ENCODE measurements at places on chromosomes 6 and 20.
A peak's percentile ranks its signal among the peaks of the same experiment; 100 is the strongest.

DNA sequence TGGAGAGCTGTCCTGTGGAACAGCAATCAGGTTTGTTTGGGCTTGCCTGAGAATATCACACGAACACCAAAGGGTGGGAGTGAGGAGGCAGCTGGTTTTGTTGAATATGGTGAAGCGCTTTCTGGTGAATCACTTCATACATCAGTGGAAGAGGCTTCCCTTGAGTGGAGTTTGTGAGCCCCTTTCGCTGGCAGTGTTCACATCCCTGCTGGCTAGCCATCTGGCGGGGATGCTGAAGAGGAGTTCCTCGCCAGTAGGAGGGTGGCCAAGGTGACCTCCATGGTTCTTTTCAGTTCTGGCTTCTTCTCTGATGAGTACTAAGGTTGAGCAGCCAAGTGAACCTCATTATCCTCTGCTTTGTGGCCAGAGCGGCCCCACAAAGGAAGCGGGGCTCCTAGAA, 37.7 kb upstream of the RNF8 start:
- H3K4me3 ChIP-seq = no peak overlapping the region
- no peak for DNase-seq
- H3K4me1 ChIP-seq = peaks cover 5% of the 10 kb centered on the region

DNA sequence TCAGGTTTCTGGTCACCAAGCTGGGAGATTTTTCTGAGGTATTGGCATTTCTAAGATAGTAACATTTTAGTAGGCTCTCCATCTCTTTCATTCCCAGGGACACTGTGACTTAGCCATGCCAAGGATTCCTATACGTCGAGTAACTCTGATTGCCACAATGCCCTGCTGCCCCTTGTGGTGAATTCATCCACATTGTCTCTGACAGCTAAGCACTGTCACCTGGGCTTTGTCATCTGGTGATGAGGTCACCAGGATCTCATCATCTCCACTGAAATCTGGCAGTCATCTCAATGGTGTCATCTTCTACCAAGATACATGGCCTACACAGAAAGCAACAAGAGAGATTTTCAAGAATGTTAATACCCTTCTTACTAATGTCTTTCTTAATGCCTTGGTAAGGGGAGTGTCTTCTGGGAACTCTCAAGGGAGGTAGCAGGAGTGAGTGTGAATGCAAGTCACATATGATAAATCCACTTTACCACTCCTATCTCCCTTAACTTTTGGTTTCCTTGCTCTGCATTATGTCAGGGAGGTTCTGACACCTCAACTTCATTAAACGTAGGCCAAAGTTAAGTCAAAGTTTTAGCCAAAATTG, 246.7 kb downstream of the CD109 start:
- peaks cover 2% of the 10 kb centered on the region for H3K36me3 ChIP-seq
- H3K4me1 ChIP-seq = no peaks in the 10 kb centered on the region
- no peak for DNase-seq
- H3K27ac ChIP-seq = no peak overlapping the region

- no peak for DNase-seq
- no peaks in the 10 kb centered on the region for H3K27me3 ChIP-seq
- peaks cover 29% of the 10 kb centered on the region for H3K4me1 ChIP-seq
- H3K36me3 ChIP-seq = no peaks in the 10 kb centered on the region
Observed at GRCh38 chr20:48817367-48818030, 10.3 kb downstream of the PREX1 start.

- DNase-seq = peak; percentile 80
- H3K27ac ChIP-seq = peak overlapping the region; percentile 57
- H3K27me3 ChIP-seq = peaks cover 14% of the 10 kb centered on the region
- peaks cover 3% of the 10 kb centered on the region for H3K4me1 ChIP-seq
- H3K4me3 ChIP-seq = peak overlapping the region; percentile 100
Observed at GRCh38 chr6:93418408-93419303, 703 bp downstream of the EPHA7 start.

DNA sequence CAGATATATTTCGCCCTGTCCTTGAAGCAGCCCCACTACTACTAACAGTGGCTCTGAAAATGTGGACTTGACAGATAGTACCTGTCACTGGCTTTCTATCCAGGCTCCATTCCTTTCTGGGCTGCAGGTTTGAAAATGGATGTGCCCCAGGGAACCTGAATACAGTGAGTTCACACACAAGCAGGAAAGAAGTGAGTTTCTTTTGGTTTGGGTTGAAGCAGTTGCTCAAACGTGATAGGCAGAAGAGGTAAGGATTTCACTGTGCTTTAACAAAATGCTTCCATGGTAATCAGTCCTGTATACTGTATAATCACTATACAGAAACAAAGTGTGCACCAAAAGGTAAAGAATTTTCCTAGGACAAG, 382.9 kb downstream of the PRKN start:
- peaks cover 2% of the 10 kb centered on the region for H3K27me3 ChIP-seq
- no peaks in the 10 kb centered on the region for H3K36me3 ChIP-seq
- H3K4me1 ChIP-seq = no peaks in the 10 kb centered on the region
- H3K4me3 ChIP-seq = no peak overlapping the region
- DNase-seq = no peak

DNA sequence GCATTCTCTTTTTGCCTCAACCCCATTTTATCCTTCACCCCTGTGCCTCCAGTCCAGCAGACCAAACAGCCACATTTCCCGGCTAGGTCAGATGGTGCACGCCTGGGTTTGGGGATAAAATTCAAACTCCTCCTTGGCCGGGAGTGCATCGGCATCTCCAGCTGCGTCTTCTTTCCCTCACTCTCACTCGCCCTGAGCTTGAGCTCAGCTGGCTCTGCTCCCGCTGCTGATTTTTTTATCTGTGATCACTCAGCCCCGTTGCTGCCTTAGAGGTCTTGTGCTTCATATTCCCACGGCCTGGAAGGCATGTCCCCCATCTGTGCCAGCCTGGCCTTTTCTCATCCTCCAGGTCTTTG, 6.8 kb upstream of the EZR start:
- H3K27ac ChIP-seq = no peak overlapping the region
- H3K4me1 ChIP-seq = peaks cover 12% of the 10 kb centered on the region
- H3K36me3 ChIP-seq = no peaks in the 10 kb centered on the region
- DNase-seq = no peak
- peak overlapping the region; percentile 8 for H3K4me3 ChIP-seq
- H3K27me3 ChIP-seq = peaks cover 4% of the 10 kb centered on the region

DNA sequence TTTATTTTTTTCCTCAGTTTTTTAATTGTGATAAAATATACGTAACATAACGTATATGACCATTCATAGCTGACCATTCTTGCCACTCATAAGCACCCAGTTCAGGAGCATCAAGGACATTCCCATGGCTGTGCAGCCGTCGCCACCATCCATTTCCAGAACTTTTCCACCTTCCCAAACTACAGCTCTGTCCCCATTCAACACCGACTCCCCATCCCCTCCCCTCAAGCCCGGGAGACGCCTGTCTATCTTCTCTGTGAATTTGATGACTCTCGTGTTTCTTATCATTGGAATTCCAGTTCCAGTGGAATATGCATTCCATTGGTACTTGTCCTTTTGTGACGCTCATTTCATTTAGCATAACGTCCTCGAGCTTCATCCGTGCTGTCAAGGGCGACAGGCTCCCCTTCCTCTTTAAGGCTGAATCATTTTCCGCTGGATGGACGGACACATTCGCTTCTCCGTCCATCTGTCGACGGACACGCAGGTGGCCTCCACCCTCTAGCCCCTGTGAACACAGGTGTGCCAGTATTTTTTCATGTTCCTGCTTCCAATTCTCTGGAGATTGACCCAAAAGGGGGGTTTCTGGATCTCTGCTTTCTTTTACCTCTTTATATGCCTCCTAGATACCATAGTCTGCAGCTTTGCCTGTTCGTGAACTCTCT, 88.1 kb downstream of the YTHDF1 start:
- H3K27ac ChIP-seq = no peak overlapping the region
- no peak overlapping the region for H3K4me3 ChIP-seq
- peaks cover 7% of the 10 kb centered on the region for H3K27me3 ChIP-seq

GRCh38 chr6:20438462-20439070, 36.9 kb downstream of the E2F3 start:
- H3K4me3 ChIP-seq = no peak overlapping the region
- peaks cover 2% of the 10 kb centered on the region for H3K27me3 ChIP-seq
- H3K27ac ChIP-seq = peak overlapping the region; percentile 1
- H3K4me1 ChIP-seq = peaks cover 17% of the 10 kb centered on the region
- H3K36me3 ChIP-seq = no peaks in the 10 kb centered on the region
- DNase-seq = no peak

DNA sequence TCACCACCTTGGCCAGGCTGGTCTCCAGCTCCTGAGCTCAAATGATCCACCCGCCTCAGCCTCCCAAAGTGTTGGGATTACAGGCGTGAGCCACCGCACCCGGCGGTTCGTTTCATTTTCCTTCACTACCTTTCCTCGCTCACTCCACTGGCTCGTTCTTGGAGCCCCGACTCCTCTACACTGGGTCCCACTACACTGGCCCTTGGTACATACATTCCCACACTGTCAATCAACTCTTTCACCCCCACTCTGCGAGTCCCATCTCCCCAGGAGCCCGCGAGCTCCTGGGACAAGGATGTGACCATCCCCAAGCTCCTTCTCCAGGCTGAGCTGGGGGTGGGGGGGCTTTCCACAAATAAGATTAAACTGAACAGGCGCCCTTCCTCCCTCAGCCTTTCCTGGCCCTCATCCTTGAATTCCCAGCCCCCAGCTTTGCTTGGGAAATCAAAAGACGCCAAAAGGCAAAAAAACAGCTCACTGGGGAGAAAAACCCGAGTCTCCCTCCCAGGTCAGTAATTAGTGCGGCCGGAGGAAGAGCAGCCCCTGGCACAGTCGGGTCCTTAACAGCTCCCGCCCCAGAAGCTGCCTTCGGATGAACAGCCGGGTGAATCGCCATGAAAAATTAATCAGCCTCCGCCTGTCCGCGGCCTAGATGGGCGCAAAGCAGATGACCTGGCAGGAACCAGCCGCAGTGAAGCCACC, 42.8 kb upstream of the LY86 start:
- peaks cover 6% of the 10 kb centered on the region for H3K27me3 ChIP-seq
- peak overlapping the region; percentile 75 for H3K4me3 ChIP-seq
- H3K4me1 ChIP-seq = peaks cover 6% of the 10 kb centered on the region
- peak overlapping the region; percentile 53 for H3K27ac ChIP-seq
- no peak for DNase-seq
- H3K36me3 ChIP-seq = peaks cover 7% of the 10 kb centered on the region

DNA sequence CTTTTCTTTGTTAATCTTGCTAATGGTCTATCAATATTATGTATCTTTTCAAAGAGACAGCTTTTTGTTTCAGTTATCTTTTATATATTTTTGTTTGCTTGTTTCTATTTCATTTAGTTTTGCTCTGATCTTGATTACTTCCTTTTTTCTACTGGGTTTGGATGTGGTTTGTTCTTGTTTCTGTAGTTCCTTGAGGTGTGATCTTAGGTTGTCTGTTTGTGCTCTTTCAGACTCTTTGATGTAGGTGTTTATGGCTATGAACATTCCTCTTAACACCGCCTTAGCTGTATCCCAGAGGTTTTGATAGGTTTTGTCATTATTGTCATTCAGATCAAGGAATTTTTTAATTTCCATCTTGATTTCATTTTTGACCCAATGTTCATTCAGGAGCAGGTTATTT, 26.8 kb upstream of the TNFAIP3 start:
- no peak overlapping the region for H3K27ac ChIP-seq
- H3K36me3 ChIP-seq = no peaks in the 10 kb centered on the region
- no peaks in the 10 kb centered on the region for H3K4me1 ChIP-seq
- H3K4me3 ChIP-seq = no peak overlapping the region

DNA sequence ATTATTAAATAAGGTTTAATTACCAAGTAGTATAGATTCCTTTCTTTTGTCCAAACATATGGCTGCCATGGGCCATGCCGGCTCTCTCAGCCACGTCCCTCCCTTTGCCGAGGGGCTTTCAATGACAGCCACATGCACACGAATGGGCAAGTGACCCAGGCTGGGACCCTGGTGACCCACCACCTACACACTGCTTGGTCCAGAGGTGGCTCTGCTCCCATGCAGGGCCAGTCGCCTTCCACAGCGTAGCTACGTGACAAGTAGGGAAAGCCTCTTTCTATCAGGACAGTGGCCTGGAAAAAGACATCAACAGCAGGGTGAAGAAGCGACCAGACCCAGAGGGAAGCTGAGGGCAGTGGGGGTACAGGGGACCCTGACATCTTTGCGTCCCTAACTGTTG, 152.8 kb upstream of the CST7 start:
- H3K36me3 ChIP-seq = peaks cover 5% of the 10 kb centered on the region
- DNase-seq = no peak
- H3K27ac ChIP-seq = no peak overlapping the region
- no peak overlapping the region for H3K4me3 ChIP-seq
- H3K4me1 ChIP-seq = no peaks in the 10 kb centered on the region

DNA sequence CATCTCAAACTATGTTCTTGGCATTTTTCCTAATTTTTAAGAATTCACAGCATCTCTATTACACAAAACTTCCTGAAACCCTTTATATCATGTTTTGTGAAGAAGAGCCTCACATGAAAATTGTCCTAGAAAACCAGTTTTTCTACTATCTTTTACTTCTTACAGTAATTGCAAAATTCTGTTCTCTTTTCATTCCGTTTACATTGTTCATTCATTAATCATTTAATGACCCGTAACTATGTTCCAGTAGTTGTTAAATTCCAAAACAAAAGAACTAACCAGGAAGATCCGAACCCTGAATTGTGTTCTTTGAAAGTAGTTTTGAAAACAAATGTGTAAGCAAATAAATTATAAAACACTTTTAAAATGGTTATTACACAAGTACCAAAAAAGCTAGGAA, 597.0 kb downstream of the EYS start:
- H3K4me1 ChIP-seq = no peaks in the 10 kb centered on the region
- H3K27ac ChIP-seq = no peak overlapping the region
- DNase-seq = no peak

- no peak overlapping the region for H3K27ac ChIP-seq
- H3K36me3 ChIP-seq = no peaks in the 10 kb centered on the region
- no peak for DNase-seq
- H3K27me3 ChIP-seq = no peaks in the 10 kb centered on the region
- peaks cover 4% of the 10 kb centered on the region for H3K4me1 ChIP-seq
Observed at GRCh38 chr20:15555913-15556312, 1017.3 kb downstream of the KIF16B start.

Measured in glutamatergic neuron (in vitro differentiated cells).